Astrocyte (in vitro differentiated cells and primary cell): ENCODE measurements at places on chromosomes 12 and 14. TPM values are rescaled to one million over a fixed set of nuclear protein-coding genes. Genes with fewer than 3 reads are reported as not detected.

BDKRB1 gene
- total RNA-seq, result 0.20 TPM in 1 of 2 replicates, not detected in the other

ART4 gene
- not detected in 2 replicates for total RNA-seq

ITGA7 gene
- total RNA-seq, result 20.4 and 26.5 TPM in 2 replicates

USP30 gene
- 12.1 and 15.9 TPM in 2 replicates for total RNA-seq

CLEC4E gene
- not detected in 2 replicates for total RNA-seq

KMT2D gene
- total RNA-seq, result 81.7 and 86.9 TPM in 2 replicates

NTS gene
- 1.2 and 1.5 TPM in 2 replicates for total RNA-seq

FLRT2 gene
- total RNA-seq, result 171 and 227 TPM in 2 replicates

TCL1B gene
- total RNA-seq, result not detected in 2 replicates

MYBPC1 gene
- total RNA-seq, result 0.31 TPM in 1 of 2 replicates, not detected in the other

LRRIQ1 gene
- 1.5 and 1.9 TPM in 2 replicates for total RNA-seq

CCDC59 gene
- 43.7 and 46.0 TPM in 2 replicates for total RNA-seq

HOXC13 gene
- total RNA-seq, result not detected in 2 replicates

DNA sequence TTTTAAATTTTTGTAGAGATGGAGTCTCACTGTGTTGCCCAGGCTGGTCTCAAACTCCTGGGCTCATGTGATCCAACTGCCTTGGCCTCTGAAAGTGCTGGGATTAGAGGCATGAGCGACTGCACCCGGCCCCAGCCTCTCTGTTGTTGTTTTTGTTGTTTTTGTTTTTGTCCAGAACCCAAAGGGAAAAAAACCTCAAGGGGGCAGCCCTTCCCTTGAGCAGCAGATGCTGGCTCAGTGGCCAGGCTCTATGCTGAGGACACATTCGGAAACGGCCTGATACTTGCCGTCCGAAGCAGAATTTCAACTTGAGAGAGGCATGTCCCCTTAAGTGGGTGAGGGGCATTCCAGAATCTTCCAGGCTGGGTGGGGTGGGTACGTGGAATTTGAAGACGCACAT, 6.7 kb downstream of the MVK start:
- no peaks in the 10 kb centered on the region for H3K27me3 ChIP-seq
- no peak overlapping the region for H3K27ac ChIP-seq
- H3K36me3 ChIP-seq, result peaks cover 22% of the 10 kb centered on the region

- no peaks in the 10 kb centered on the region for H3K27me3 ChIP-seq
- no peak overlapping the region for H3K4me3 ChIP-seq
- H3K27ac ChIP-seq, result no peak overlapping the region
- H3K36me3 ChIP-seq, result peaks cover 37% of the 10 kb centered on the region
These were observed 18.6 kb downstream of the PEX5 start for GRCh38 chr12:7207866-7208625.

- H3K27me3 ChIP-seq, result no peaks in the 10 kb centered on the region
- peak; percentile 94 for DNase-seq
- H3K36me3 ChIP-seq, result peaks cover 29% of the 10 kb centered on the region
- peak overlapping the region; percentile 86 for H3K27ac ChIP-seq
These were observed 9.1 kb downstream of the C12orf76 start for GRCh38 chr12:110039085-110039807.

DNA sequence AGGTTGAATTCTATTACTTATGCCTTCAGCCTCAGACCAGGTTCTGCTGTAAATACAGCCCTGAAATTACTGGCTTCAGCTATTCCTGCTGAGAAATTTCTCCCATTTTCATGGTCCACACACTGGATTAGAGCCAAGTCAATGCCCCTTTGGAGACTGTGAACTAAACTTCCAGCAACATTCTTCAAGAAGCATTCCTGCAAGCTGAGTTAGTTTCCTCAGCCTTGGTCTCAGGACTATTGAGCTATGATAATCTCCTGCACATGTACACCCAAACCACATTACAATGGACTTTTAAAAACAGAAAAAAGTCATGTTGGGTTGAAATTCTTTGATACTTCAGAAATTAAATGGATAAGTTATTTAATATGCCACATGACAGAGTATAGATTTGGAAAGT, 58.0 kb upstream of the AVPR1A start:
- H3K4me3 ChIP-seq, result no peak overlapping the region
- no peak for DNase-seq
- no peaks in the 10 kb centered on the region for H3K27me3 ChIP-seq
- no peaks in the 10 kb centered on the region for H3K4me1 ChIP-seq

GRCh38 chr12:84497819-84498218, 414.8 kb downstream of the SLC6A15 start:
- H3K4me1 ChIP-seq, result no peaks in the 10 kb centered on the region
- H3K36me3 ChIP-seq, result no peaks in the 10 kb centered on the region

DNA sequence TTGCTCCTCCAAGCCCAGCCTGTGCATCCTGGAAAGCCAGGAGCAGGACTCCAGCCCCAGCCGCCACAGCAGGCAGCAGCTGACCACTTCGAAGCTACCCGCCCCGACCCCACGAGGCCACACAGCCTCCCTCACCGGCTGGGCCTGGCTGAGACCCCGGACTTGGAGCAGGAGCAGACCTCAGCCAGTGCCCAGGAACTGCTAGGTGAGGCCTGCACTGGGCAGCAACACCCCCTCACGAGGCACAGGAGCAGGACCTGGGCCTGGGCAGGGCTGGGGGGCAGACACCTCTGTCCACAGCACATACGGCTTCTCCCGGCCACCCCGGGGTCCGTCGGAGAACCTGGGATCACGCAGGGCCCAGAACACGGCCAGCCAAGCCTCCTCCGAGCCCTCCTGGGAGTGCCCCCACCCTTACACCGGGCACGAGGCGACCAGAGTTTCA, 137.4 kb upstream of the C14orf180 start:
- H3K27me3 ChIP-seq, result no peaks in the 10 kb centered on the region
- DNase-seq, result no peak
- no peaks in the 10 kb centered on the region for H3K36me3 ChIP-seq
- no peaks in the 10 kb centered on the region for H3K4me1 ChIP-seq

GRCh38 chr12:88339254-88339949, 197.3 kb downstream of the TMTC3 start:
- no peaks in the 10 kb centered on the region for H3K27me3 ChIP-seq
- peaks cover 12% of the 10 kb centered on the region for H3K4me1 ChIP-seq
- H3K36me3 ChIP-seq, result no peaks in the 10 kb centered on the region
- no peak overlapping the region for H3K4me3 ChIP-seq
- peak; percentile 88 for DNase-seq
- H3K27ac ChIP-seq, result peak overlapping the region; percentile 65

- H3K27ac ChIP-seq, result no peak overlapping the region
- no peak for DNase-seq
- H3K36me3 ChIP-seq, result no peaks in the 10 kb centered on the region
- no peaks in the 10 kb centered on the region for H3K27me3 ChIP-seq
These were observed 394.4 kb downstream of the IPO8 start for GRCh38 chr12:30301291-30301690.

DNA sequence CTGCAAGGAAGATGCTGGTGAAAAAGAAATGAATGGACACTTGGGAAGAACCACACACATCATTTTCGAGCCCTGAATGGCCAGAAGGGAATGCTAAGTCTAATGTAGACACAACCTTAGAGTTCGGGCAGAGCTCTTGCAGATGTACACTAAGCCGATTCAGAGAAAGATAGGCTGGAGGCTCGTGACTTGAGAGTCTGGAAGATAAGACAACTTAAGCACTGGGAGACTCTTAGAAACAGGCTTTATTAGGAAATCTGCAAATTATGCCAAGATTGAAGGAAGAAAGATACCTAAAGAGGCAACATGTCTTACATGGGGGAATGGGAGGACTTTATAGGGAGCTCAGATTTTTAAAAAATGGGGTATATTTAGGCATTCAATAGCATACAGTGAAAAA, 13.5 kb downstream of the TBPL2 start:
- peaks cover 5% of the 10 kb centered on the region for H3K27me3 ChIP-seq
- H3K4me3 ChIP-seq, result no peak overlapping the region
- no peak for DNase-seq
- H3K4me1 ChIP-seq, result no peaks in the 10 kb centered on the region

GRCh38 chr14:68214431-68214830, 394.9 kb downstream of the RAD51B start:
- no peak overlapping the region for H3K4me3 ChIP-seq
- H3K27me3 ChIP-seq, result no peaks in the 10 kb centered on the region
- H3K27ac ChIP-seq, result no peak overlapping the region
- H3K4me1 ChIP-seq, result peaks cover 15% of the 10 kb centered on the region
- no peak for DNase-seq

GRCh38 chr14:104678346-104678745, 11.1 kb upstream of the INF2 start:
- H3K4me1 ChIP-seq, result peaks cover 64% of the 10 kb centered on the region
- H3K27me3 ChIP-seq, result no peaks in the 10 kb centered on the region
- H3K4me3 ChIP-seq, result peak overlapping the region; percentile 44
- no peaks in the 10 kb centered on the region for H3K36me3 ChIP-seq
- no peak for DNase-seq

DNA sequence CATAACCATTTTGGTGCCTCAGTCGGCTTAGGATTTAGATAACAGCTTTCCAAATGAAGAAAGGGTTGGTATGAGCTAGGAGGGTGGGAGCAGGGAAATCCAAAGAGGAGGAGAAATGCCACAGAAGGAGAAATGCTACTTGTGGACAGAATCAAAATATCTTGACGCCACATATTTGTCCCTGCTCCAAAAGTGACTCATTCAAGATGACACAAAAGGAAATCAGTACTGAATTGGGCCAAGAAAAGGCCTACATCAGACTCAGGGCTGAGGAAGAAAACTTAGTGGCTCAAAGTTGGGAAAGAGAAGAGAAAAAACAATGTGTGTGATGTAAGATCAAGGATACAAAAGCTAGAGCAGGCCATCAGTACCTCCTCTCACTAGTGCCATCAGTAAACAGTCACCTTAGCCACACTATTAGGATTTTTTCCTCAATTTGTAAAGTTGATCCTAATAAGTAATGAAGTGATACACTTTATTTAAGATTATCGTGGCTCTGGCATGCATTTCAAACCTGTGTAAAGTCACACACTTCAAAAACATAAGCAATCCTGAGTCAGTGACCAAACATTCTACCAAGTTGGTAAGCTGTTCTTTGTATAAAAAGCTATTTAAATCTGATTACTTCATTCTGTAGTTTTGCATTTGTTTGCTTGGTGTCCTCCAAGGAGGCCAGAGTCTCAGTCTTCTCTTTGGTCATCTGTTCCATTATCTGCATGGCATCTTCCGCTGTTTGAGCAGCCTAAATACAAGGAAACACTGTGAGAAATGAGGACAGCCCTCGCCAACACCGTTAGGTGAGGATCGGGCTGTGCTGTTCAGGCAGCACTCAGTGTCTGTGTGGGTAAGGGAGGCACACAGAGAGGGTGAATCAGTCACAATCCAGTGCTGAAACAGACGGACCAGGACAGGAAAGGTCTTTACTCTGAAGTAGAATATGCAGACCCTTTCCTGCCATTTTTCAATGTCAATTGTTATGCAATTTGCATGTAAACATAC, 52.6 kb upstream of the VPS33A start:
- H3K4me3 ChIP-seq, result peak overlapping the region; percentile 16
- DNase-seq, result peak; percentile 96
- peaks cover 20% of the 10 kb centered on the region for H3K4me1 ChIP-seq
- peak overlapping the region; percentile 93 for H3K27ac ChIP-seq
- H3K27me3 ChIP-seq, result no peaks in the 10 kb centered on the region

DNA sequence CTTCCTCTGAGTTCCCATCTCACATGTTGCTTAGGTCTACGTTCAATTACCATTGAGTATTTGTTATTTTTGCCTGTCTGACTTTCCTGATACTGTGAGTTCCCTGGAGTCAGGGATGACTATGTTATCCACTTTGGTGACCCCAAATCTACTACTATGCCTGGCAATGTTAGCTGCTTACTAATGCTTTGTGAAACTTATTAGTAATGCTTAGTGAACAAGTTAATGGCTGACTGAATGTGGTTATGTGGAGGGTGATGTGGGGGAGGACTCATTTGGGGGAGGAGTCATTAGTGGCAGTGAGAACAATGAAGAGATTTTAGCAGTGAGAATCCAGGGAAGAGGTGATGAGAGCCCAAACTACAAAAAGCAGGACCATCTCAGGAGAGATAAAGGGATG, 121.6 kb downstream of the KTN1 start:
- DNase-seq, result peak; percentile 82
- H3K27me3 ChIP-seq, result no peaks in the 10 kb centered on the region
- no peak overlapping the region for H3K4me3 ChIP-seq
- H3K36me3 ChIP-seq, result no peaks in the 10 kb centered on the region
- peak overlapping the region; percentile 19 for H3K27ac ChIP-seq

- no peak overlapping the region for H3K27ac ChIP-seq
- H3K4me1 ChIP-seq, result no peaks in the 10 kb centered on the region
- DNase-seq, result no peak
These were observed 80.6 kb upstream of the DICER1 start for GRCh38 chr14:95237958-95238340.

DNA sequence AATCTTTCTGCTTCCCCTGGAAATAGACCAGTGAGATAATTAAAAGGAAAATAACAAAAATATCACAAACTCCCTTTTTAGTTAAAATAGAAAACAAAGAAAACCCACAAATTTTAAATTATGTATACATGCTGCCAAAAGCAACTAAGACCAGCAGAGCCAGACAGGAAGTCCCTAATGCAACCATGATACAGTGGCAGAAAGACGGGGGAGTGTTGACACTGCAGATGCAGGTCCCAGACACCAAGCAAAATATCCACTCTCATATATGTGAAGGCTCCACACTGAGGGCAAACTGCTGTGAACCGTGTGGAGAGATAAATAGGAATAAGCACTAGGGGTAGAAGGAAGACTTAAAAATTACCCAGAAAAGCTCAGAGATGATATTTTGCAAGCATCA, 401.0 kb downstream of the BTG1 start:
- H3K27me3 ChIP-seq, result no peaks in the 10 kb centered on the region
- H3K36me3 ChIP-seq, result no peaks in the 10 kb centered on the region
- H3K4me3 ChIP-seq, result no peak overlapping the region
- no peaks in the 10 kb centered on the region for H3K4me1 ChIP-seq
- no peak for DNase-seq

DNA sequence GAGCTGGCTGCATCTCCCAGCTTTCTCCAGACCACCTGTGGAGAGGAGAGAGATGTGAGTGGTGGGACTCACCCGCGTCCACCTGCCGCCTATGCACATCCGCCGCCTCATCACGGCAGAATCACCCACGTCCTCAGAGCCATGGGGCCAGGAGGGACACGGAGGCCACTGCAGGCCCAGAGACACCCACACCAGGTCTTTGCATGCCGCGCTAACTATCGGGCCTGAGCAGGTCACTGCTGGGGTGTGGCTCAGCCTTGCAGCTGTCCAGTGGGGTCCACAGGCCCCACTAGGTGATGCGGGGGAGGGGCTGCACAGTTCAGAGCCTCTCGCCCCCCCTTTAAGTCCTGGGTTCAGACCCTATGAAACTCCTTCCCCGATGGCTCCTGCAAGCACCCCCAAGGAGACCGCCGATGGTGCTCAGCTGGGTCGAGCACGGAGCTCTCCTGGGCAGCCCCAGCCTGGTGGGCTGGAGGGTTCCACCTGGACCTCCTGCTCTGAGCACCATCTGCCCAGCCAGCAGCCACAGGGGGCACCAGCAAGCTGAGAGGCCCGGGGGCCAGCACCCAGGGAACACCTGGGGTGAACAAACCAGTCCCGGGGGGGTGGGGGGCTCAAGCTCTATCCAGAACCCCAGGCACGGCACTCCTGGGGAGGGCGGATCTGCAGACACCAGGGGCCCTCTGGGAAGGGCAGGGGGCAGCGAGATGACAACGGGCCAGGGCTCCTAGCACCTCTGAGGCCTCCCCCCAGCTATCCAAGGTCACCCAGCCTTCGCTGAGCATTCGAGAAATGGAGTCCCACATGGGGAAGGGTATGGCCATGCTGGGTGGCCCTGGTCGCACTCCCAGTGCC, 34.3 kb downstream of the CCNK start:
- no peaks in the 10 kb centered on the region for H3K27me3 ChIP-seq
- no peak overlapping the region for H3K4me3 ChIP-seq
